ENCODE measurements at places on chromosomes 3 and 15.

GRCh38 chr15:86392296-86392695 is 312.6 kb downstream of the AGBL1 start:
- no peak for DNase-seq

GRCh38 chr15:83842281-83842680 is 188.4 kb downstream of the ADAMTSL3 start:
- DNase-seq, result no peak

DNA sequence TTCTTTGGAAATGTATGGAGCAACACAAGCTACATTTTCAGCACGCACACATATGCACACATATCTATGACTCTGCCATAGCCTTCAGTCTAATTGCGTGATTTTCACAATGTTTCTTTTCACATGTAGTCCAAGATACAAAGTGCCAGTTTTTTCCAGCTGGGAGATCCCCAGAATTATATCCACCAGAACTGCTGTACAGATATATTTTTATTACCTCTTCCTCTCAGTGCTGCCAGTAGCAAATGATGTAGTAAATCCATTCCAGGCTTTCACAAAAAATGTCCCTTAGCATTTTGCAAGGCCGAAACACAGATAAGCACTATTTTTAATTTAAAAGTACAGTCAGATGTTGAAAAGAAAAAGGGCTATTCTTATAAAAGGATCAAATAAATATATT is 719.8 kb upstream of the SEMA6D start:
- DNase-seq, result no peak

GRCh38 chr15:36972704-36973103 is 127.6 kb downstream of the MEIS2 start:
- no peak for DNase-seq

DNA sequence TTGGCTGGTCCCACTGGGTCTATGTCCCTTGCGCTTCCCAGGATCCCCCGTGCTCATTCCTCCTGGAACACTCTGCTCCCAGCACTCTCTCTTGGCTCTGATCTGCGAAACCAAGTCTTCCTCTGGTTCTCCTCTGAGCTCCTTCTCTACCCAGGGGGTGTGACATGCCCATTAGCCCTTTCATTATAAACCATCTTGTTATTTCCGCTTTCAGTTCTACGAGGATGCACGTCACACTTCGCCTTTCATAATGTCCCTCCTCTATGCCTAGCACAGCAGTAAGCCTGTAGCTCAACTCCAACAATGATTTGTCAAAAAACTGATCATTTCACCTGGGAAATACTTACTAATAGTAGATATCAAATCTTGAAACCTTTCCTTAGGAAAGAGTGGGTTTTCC is 52.0 kb upstream of the RAD18 start:
- DNase-seq, result no peak

DNA sequence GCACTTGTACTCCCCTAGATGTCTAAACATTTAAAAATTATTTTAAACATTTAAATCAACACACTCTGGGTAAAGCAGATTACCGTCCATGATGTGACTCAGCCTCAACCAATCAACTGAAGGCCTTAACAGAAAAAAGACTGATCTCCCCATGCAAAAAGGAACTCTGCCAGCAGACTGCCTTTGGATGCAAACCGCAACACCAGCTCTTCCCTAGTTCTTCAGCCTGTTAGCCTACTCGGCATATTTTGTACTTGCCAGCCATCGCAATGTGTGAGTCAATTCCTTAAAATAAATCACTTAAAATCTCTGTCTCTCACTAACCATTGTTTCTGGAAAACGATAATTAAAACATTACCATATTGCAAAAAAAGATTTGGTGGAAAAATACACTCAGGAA is 375.9 kb downstream of the RSL24D1 start:
- DNase-seq, result no peak

- DNase-seq, result no peak
These were observed 15.9 kb upstream of the GLCE start for GRCh38 chr15:69144530-69144929.

- no peak for DNase-seq
These were observed 153.8 kb downstream of the EBLN2 start for GRCh38 chr3:73215281-73215680.

All from right cardiac atrium (tissue), 5 donors.